Right lobe of liver (tissue), 6 donors: ENCODE measurements at places on chromosomes 5 and 9. TPM values are rescaled to one million over a fixed set of nuclear protein-coding genes. Genes with fewer than 3 reads are reported as not detected.
A peak's percentile ranks its signal among the peaks of the same experiment; 100 is the strongest.

DNA sequence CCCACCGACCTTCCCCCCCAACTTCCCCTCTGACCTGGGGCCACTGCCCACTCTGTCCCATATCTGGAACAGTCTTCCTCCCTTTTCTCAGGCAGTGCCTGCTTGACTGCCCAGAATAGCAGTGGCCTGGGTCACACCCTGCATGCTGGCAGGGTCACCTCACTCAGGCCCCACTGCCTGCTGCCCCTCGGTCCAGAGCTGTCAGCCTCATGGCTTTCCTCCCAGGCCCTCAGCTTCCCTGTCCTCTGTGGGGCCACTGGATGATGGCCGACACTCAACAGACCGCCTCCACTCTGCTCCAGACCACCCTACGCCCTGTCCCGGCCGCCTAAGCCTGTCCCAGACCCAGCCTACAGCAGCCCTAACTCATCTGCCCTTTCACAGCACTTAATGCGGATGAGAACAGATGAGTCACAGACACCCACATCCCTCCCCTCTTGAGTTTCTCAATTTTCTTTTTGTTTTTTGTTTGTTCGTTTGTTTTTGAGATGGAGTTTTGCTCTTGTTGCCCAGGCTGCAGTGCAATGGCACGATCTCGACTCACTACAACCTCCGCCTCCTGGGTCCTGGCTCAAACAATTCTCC is 5.9 kb downstream of the PNPLA7 start:
- no peak overlapping the region for H3K4me3 ChIP-seq
- H3K27ac ChIP-seq = no peak overlapping the region
- no peaks in the 10 kb centered on the region for H3K27me3 ChIP-seq
- no peaks in the 10 kb centered on the region for H3K4me1 ChIP-seq

DNA sequence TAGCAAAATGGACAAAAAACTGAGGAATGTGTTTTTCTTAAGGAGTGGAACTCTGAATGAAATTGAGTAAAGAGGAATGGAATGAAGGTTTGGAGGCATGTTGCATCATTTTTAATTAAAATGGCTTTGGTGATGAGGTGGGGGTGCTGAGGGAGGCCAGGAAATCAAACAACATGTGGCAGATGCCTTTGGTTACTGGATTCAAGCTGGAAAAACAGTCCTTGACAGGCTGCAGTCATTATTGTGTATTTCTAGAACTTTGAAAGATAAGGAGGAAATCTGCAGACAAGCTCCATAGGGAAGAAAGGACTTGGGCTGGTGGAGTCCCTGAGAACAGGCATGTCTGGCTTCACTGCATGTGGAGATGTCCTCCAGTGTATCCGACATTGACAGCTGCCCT is 203.5 kb upstream of the HAPLN1 start:
- no peak for DNase-seq
- H3K4me3 ChIP-seq = no peak overlapping the region
- H3K27ac ChIP-seq = no peak overlapping the region
- H3K4me1 ChIP-seq = no peaks in the 10 kb centered on the region

GRCh38 chr5:149745943-149746324 is 15.8 kb downstream of the PPARGC1B start:
- no peaks in the 10 kb centered on the region for H3K36me3 ChIP-seq
- peaks cover 14% of the 10 kb centered on the region for H3K4me1 ChIP-seq
- H3K27me3 ChIP-seq = no peaks in the 10 kb centered on the region
- H3K27ac ChIP-seq = no peak overlapping the region
- no peak for DNase-seq

GRCh38 chr5:14144586-14145434 is 1.7 kb downstream of the TRIO start:
- H3K36me3 ChIP-seq = no peaks in the 10 kb centered on the region
- peaks cover 37% of the 10 kb centered on the region for H3K4me1 ChIP-seq
- H3K27ac ChIP-seq = peak overlapping the region; percentile 91
- DNase-seq = peak; percentile 74

DNA sequence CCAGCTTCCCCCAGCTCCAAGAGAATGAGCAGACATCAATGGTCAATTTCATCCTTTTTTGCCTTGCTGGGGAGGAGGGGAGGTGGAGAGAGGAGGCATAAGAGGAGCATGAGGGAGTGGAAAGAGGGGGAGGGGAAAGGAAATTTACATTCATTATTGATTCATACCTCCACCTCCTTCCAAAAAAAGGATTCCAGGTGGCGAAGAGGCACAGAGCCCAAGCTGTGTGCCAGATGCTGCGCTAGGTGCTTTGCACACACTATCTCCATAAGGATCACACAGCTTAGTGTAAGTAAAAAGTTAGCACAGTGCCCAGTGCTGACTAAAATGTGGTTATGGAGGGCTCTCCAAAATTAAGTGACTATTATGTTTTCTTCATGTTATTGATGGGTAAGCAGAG is 11.0 kb downstream of the ASTN2 start:
- no peak overlapping the region for H3K4me3 ChIP-seq
- DNase-seq = no peak
- no peaks in the 10 kb centered on the region for H3K36me3 ChIP-seq
- no peak overlapping the region for H3K27ac ChIP-seq
- no peaks in the 10 kb centered on the region for H3K4me1 ChIP-seq

- H3K36me3 ChIP-seq = no peaks in the 10 kb centered on the region
- no peak overlapping the region for H3K4me3 ChIP-seq
- no peaks in the 10 kb centered on the region for H3K27me3 ChIP-seq
- no peak for DNase-seq
- no peak overlapping the region for H3K27ac ChIP-seq
- no peaks in the 10 kb centered on the region for H3K4me1 ChIP-seq
Measured at GRCh38 chr5:96636046-96636445, 26.1 kb upstream of the CAST start.

DNA sequence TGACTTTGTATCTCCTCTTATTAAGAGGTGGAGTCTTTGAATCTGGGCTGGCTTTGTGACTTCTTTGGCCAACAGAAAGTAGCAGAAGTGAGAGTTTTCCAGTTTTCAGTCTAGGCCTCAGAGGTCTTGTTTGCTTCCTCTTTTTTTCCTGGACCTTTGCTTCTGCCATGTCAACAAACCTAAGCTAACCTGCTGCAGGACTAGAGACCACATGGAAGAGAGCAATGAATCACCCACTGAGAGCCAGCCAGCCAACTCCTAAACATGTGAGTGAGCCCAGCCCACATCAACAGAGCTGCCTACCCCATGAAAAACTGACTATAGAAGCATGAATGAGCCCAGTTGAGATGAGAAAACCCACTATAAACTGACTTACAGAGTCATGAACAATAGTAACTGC is 29.9 kb downstream of the MRPL22 start:
- no peaks in the 10 kb centered on the region for H3K27me3 ChIP-seq
- no peak overlapping the region for H3K4me3 ChIP-seq
- DNase-seq = no peak
- H3K4me1 ChIP-seq = no peaks in the 10 kb centered on the region

- no peak overlapping the region for H3K4me3 ChIP-seq
- H3K4me1 ChIP-seq = peaks cover 31% of the 10 kb centered on the region
- no peaks in the 10 kb centered on the region for H3K27me3 ChIP-seq
Measured at GRCh38 chr5:43993634-43994351, 390.8 kb downstream of the NNT start.

DNA sequence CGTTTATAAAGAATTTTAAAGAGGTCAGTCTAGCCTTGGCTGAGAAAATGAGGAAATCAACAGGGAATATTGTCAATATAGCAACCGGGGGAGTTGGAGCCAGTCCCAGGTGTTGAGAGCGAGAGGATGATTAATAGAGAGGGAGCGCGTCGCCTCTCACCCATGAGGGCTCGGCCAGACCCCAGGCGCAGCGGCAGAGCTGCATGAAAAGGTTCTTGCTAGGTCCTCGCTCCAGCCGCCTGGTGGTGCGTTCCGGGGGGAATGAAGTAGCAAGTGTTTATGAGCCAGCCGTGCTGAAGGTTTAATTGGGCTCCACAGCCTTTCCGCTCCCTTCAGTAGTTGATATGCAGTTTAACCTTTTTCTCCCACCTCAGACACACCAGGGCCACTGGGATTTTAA is 167.3 kb upstream of the IRX1 start:
- no peaks in the 10 kb centered on the region for H3K27me3 ChIP-seq
- no peak overlapping the region for H3K4me3 ChIP-seq
- no peak overlapping the region for H3K27ac ChIP-seq
- no peaks in the 10 kb centered on the region for H3K4me1 ChIP-seq

GRCh38 chr9:4192450-4192849 is 107.4 kb downstream of the GLIS3 start:
- no peak for DNase-seq
- H3K27ac ChIP-seq = no peak overlapping the region
- no peaks in the 10 kb centered on the region for H3K4me1 ChIP-seq
- no peaks in the 10 kb centered on the region for H3K27me3 ChIP-seq

- no peak for DNase-seq
- no peak overlapping the region for H3K27ac ChIP-seq
- no peaks in the 10 kb centered on the region for H3K4me1 ChIP-seq
- H3K27me3 ChIP-seq = no peaks in the 10 kb centered on the region
- H3K4me3 ChIP-seq = no peak overlapping the region
Measured at GRCh38 chr5:78568212-78568611, 80.4 kb downstream of the LHFPL2 start.

DNA sequence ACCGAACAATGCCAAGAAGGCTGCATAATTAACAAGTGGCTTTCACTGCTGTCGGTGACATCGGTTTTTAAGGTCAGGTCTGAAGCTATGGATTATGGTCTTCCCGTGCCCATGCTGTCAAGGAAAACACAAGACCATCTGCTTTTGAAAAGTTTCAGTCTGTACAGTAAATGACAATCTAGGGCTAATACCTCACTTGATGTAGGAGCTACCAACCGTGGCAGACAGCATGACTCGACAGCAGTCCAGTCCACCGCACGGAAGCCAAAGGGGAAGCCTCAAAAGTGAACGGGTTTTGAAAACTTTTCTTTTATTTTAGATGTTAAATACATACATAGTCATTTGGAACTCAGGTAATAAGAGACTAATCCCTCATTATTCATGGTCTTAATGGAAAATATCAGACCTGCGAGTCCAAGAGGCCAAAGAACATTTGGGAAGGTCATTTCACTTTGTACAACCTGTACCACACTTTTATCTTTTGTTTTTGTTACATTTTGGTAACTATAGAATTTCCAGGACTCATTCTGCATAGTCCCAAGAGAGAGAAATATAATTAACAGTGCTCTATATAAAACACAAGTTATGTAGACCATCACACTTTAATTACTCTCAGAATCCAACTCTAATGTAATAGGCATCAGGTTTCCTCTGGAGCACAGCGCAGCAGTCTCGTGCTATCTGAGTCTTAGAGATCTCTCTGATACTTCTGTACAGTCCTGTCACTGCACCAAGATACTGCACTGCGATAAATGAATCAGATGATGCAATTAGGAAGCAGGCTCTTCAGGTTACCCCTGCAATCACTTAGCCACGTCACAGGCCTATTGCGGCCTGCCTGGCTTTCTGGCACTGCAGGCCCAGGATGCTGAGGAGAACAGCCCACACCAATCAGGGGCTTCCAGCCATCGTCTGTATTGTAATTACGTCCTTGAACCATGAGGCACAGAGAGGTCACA is 184.9 kb downstream of the FANCC start:
- DNase-seq = no peak
- H3K36me3 ChIP-seq = no peaks in the 10 kb centered on the region
- H3K27ac ChIP-seq = peak overlapping the region; percentile 3

DNA sequence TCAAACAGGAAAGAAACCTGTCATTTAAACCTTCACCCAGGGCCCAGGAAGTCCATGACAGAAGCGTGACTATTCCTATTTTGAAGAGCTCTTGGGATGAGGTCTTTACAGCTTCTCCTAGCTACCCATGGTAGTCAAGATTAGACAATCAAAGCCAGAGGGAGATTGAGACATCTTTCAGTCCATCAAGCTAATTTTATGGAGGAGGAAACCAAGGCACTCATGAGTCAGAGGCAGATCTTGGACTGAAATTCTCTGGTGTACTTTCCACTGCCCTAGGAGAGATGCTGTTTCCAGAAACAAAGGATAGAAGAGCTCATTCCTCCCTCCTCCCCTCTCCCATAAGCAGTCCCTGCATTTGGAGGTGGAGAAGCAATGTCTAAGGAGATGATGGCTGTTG is 9.2 kb downstream of the TNFSF8 start:
- no peaks in the 10 kb centered on the region for H3K27me3 ChIP-seq
- H3K4me3 ChIP-seq = no peak overlapping the region
- no peak overlapping the region for H3K27ac ChIP-seq
- H3K36me3 ChIP-seq = no peaks in the 10 kb centered on the region
- DNase-seq = no peak

DNA sequence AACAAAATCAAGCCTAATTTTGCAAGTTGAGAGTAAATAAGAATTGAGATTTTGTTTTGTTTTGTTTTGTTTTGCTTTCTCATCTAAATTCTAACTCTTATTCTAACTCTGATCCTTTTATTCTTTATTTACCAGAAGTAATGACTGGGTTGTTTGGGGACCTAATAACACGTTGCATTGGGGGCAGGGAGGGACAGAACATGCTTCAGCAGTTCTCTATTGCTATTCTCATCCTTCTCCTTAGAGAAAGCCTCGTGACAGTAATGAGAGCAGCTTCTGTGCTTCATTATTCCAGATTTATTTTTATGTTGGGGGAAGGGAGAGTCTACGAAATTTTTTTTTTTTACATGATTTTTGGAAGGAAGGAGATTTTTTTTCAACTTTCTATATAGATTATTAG is 21.1 kb downstream of the CPEB4 start:
- DNase-seq = no peak
- no peaks in the 10 kb centered on the region for H3K36me3 ChIP-seq
- peaks cover 56% of the 10 kb centered on the region for H3K4me1 ChIP-seq
- no peak overlapping the region for H3K27ac ChIP-seq

GRCh38 chr5:109426075-109426474 is 16.3 kb upstream of the PJA2 start:
- H3K27me3 ChIP-seq = no peaks in the 10 kb centered on the region
- no peak for DNase-seq
- H3K27ac ChIP-seq = no peak overlapping the region
- H3K4me1 ChIP-seq = no peaks in the 10 kb centered on the region
- H3K4me3 ChIP-seq = no peak overlapping the region
- no peaks in the 10 kb centered on the region for H3K36me3 ChIP-seq

DNA sequence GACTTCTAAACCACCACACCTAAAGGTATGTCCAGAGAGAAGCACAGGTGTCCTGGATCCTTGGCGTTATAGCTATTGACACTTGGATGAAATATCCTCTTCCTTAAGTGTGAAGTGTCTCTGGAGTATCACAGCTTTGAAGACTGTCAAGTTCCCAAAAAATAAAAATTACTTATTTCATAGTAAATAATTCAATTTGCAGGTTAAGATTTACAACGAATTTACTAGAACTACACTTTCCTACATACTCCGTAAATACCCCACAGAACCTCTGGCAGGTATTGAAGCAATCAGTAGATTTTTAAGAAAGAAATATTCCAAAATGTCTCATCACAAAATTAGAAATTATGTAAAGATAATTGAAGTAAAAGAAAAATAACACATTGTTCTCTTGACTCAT is 27.1 kb upstream of the POC5 start:
- no peaks in the 10 kb centered on the region for H3K36me3 ChIP-seq
- DNase-seq = no peak
- no peak overlapping the region for H3K4me3 ChIP-seq
- H3K27ac ChIP-seq = no peak overlapping the region
- H3K4me1 ChIP-seq = no peaks in the 10 kb centered on the region

The OLFM1 gene
- 5.4 TPM for total RNA-seq

The CCDC192 gene
- total RNA-seq = not detected

The CLTB gene
- total RNA-seq = 30.1 TPM

The SLCO4C1 gene
- 8.6 TPM for total RNA-seq

The DAPK1 gene
- 31.0 TPM for total RNA-seq

The PCDHB7 gene
- total RNA-seq = 0.07 TPM
